ENCODE measurements at places on chromosomes 6 and 20.
A peak's percentile ranks its signal among the peaks of the same experiment; 100 is the strongest.

DNA sequence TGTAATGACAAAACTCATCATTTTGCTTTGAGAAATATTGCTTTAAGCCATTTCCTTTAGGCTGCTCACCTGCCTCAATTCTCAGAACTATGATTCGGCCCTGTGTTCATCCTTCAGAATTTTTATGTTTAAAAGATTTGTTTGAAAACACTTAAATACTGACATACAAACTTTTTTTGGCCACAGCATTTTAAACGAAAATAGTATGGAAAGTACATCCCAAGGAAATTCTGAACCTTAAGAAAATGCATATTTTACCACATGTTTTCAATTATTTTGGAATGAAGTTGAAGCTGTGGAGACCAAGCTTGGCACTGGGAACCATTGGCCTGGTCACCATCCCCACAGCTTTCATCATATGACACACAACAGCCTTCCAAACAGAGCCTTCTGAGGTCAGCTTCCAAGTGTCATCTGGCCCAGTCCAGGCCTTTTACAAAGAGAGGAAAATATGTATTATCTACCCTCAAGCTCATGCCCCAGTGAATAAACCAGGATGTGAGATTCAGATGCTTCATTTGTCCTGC lies 83.3 kb downstream of the SOD2 start:
- no peak for DNase-seq

DNA sequence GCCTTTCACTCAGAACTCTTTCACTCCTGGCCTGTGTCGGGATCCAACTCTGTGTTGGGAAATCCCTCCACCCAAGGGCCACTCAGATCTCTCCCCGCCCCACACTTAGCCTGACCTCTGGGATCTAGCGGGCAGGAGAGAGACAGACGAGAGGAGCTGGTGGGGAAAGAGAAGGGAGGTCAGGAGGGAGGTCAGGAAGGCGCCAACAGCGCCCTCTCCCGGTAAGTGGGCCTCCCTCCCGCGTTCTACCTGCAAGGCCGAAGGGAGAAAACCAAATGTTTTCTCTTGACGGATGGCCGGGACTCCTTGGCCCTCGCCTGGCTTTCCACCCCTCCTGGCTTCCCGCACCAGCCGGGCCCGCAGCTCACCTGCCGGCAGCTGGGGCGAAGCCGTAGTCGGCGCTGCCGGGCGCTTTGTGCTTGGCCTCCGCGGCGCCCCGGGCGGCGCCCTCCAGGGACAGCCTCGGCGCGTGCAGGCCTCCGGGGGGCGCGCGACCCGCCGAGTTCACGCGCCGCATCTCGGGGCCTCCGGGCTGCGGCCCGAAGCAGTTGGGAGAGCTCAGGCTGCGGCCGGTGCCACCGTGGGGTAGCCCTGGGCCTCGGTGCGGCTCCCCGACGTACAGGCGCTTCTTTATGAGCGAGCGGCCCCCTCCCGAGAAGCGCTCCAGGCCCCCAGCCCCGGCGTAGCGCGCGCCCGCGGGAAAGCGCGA lies 38.2 kb downstream of the C6orf132 start:
- DNase-seq, result no peak

DNA sequence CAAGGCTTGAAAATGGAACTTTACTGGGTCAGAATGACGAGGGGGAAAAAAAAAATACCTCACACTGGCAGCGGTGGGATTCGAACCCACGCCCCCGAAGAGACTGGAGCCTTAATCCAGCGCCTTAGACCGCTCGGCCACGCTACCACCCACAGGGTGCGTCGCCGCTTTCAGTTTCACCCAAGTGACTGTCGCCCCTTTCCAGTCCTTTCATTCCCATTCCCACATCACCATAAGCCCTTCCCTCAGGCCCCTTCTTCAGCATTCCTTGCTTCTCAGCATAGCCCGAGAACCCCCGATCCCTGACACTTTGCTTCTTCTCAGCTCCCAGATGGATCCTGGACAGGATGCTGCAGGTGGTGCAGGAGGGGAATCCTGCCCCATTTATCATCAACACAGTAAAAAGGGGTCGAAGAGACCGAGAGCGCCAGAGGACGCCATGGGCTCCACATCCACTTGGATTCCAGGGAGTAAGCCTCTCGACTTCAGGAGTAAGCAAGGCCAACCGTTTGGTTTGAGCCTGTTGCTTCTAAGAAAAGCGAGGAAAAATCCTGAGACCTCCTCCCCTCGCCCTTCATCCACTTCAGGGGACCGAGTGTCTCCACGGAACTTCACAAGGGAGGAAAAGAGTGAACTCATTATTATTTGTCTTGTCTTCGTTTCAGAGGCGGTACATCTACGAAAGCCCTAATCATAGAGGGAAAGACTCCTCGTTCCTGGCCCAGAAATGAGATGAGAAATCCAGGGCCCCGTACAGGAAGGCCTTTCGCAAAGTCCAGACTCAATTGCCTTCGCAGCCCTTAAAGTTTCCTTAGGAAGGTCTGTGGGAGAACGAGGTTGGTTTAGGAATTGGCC lies 20.0 kb upstream of the TRIM27 start:
- no peak for DNase-seq

GRCh38 chr6:3857468-3858456 lies 8.6 kb downstream of the FAM50B start:
- no peak for DNase-seq

DNA sequence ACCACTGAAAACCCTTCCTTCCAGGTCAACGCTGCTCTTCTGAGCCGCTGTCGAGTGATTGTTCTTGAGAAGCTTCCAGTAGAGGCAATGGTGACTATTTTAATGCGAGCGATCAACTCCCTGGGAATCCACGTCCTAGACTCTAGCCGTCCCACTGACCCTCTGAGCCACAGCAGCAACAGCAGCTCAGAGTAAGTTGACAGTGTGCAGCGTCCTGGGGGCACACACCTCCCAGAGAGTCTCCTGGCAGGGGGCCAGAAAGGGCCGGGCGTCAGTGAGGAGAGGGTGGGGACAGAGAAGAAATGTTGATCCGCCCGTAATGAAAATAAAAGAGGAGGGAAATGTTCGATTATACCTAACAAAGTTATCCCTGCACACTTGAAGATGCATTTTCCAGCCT lies 5.0 kb downstream of the WRNIP1 start:
- no peak for DNase-seq

GRCh38 chr6:352896-353470 lies 38.6 kb upstream of the IRF4 start:
- no peak for DNase-seq

GRCh38 chr6:157640746-157641451 lies 182.1 kb upstream of the SNX9 start:
- no peak for DNase-seq

DNA sequence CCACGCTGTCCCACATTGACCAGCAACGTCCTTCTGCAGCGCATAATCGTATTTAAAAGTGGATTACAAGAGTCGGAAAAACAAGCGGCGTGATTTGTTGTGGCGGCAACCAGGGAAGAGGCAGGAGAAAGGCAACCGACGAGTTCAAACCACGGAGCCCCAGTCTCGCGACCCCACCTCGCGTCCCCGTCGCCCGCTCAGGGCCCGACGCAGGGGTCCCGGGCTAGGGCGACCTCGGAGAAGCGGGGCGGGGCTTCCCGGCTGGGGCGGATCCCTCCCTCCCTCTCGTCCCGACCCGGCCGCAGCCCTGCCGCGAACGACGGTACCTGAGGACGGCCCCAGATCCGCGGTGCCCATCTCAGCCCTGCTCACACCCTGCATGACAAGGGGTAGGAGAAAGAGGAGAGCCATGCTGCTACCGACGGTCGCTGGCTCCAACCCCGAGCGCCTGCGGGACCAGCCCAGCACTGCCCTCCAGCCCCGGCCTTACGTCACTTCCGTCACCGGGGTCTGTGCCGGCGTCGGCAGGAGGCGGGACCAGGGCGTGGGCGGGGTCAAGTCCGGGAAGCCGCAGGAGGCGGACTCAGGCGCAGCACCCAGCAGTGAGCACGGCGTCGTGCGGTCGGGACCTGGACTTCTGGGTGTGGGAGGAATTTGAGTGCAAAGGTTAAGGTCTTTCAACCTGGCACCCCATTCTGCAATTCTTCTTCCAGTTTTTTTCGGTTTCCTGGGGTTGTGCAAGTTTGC lies at the start of gene IFNGR1:
IFNGR1 (minus strand) TSS at position 469 of the 747 bp plus-strand sequence; CDS start at position 411, 58 bp downstream.
- peak; percentile 100 for DNase-seq

DNA sequence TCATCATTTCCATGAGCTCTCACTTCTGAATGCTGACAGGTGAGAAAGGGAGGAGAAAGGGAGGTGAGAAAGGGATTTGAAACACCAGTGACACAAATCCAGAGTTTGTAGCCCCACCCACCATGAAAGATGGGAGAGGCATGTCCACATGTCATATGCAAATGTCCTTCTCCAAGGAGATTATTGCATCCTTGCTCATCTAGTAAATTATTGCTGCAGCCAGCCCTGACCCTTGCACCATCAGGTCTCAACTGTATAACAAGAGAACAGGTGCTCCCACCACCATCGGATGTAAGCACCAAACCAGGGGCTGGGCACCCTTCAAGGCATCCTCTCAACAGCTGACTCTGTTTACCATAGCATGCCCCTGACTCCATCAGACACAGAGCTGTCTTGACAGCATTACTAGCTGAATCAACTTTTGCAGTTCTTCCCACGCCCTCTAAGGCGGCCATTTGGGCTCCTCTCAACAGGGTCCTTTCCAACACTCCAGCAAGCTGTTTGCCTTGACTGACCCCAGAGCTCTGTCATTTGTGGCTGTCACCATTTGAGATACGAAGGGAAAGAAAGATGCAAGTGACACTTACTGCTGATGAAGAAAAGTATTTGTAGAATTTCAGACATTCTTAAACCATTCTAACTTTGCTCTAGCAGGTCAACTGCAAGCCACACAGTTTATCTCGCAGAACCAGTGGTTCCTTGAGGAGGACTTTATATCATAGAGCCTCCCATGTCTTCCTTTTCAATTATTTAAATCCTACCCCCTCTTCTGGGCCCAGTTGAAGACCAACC lies 14.2 kb downstream of the GFOD1 start:
- peak; percentile 45 for DNase-seq

DNA sequence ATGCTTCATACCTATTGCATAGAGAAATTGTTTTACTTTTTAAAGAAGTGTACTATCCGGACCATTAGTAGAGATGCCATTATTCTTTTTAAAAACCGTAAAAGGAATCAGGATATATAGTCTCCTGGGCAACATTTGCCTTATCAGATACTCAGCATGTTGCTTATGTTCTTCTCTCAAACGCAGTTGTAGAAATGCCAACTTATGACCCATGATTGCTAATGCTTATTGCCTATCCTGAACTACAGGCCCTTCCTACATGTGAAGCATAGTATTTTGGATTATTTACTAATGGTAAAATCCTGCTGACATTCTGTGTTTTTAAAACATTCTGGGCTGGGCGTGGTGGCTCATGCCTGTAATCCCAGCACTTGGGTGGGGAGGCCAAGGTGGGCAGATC lies 99.5 kb downstream of the FOXO3 start:
- DNase-seq, result no peak

GRCh38 chr6:115270953-115271352 lies 789.7 kb downstream of the FRK start:
- no peak for DNase-seq

- DNase-seq, result no peak
Observed at GRCh38 chr20:3923818-3924217, 34.6 kb downstream of the PANK2 start.

- no peak for DNase-seq
Observed at GRCh38 chr6:99364026-99364425, 14.6 kb upstream of the FAXC start.

DNA sequence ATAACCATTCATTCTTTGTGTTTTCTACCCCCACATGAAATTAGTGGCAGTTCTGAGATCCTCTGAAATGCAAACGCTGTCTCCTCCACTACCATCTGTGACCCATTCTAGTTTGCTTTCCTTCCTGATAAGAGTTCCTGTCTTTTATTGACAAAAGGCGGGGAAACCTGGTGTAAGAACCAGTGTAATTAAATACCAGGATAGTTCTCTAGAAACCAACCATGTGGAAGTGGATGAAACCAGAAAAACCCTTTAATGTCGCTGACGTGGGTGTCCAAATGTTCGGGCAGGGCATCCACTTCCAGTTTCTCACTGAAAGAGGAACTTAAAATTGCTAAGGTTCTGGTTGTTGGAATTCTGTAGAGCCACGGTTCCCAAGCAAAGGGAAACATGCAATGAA lies 79.1 kb downstream of the TNFRSF21 start:
- DNase-seq, result no peak

- peak; percentile 94 for DNase-seq
Observed at GRCh38 chr6:6686748-6687601, 98.5 kb downstream of the LY86 start.

DNA sequence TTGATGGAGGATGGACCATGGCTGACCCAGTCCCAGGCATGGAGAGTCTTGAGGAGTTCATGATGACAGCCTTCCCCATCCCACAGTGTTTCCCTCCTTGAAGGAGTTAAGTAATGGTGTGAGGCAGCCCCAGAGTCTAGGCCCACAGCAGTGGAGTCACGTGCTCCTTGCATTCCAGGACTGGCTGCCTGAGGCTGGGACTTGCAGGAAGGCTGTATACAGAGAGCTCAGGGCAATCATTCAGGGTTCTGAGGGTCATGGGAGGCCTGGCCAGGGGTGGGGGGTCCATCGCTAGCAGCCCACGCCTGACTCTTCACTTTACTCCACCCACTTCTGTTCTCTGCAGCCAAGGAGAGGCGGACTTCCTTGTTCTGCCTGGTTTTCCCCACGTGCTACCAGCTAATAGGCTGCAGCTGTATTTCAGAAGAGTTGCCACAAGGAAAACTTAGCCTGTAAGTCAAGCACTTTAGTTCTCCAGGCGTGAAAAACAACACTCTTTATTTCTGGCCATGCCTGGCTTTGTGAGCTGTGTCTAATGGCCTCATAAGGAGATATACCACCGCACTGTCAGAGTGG lies 272.5 kb downstream of the DHX35 start:
- no peak for DNase-seq

GRCh38 chr20:4038047-4038459 lies 22.7 kb upstream of the RNF24 start:
- DNase-seq, result no peak

- no peak for DNase-seq
Observed at GRCh38 chr6:165618241-165618640, 44.8 kb downstream of the PDE10A start.

DNA sequence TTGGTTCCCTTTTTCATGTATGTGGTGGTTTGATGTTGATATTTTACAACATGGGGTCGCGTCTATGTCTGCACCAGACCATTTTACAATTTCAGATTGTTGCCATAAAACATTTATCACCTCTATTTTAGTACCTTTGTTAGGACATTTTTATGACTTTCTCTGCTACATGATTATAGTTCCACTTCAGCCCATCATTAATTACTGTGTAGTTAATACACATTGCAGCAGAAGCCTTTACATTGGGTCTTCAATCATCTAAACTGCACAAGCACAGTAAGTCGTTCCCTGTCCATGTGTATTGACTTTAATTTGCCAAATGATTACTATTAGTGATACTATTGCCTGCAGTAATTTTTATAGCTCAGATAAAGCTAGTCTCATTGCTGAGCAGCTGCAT lies 15.7 kb upstream of the TMEM217 start:
- no peak for DNase-seq
